Activated naive CD4-positive, alpha-beta T cell treated with anti-CD3 and anti-CD28 coated beads, Interleukin-2, amount 50 U/mL, for 16 hours (primary cell): ENCODE measurements at places on chromosomes 12 and 14.
A peak's percentile ranks its signal among the peaks of the same experiment; 100 is the strongest.

GRCh38 chr12:43090981-43091380, 461.0 kb downstream of the ADAMTS20 start:
- no peak for DNase-seq

GRCh38 chr12:130104571-130105106, 57.6 kb upstream of the FZD10 start:
- DNase-seq, result no peak

GRCh38 chr12:46320731-46321130, 51.8 kb downstream of the SLC38A2 start:
- DNase-seq, result no peak

GRCh38 chr14:90757452-90757851, 58.8 kb downstream of the TTC7B start:
- no peak for DNase-seq

DNA sequence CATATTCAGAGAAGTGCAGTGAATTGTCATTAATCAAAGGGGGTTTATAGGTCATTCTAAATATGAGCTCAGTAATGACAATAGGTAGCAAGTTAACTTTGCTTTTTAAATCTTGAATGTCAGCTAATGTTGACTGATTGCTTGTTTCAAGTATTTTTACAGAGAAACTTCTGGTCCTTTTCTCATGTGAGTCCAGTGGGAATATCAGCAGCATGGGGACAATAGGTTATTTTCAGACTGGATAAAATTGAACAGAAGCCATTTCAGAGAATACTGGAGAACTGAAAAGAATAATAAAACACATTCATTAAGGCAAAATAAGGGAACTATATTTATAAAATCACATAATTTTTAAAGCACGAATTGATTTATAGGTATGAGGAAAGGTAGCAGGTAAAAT, 78.7 kb downstream of the FUT8 start:
- no peak for DNase-seq

GRCh38 chr14:50410921-50411320, 14.2 kb upstream of the CDKL1 start:
- DNase-seq, result no peak

DNA sequence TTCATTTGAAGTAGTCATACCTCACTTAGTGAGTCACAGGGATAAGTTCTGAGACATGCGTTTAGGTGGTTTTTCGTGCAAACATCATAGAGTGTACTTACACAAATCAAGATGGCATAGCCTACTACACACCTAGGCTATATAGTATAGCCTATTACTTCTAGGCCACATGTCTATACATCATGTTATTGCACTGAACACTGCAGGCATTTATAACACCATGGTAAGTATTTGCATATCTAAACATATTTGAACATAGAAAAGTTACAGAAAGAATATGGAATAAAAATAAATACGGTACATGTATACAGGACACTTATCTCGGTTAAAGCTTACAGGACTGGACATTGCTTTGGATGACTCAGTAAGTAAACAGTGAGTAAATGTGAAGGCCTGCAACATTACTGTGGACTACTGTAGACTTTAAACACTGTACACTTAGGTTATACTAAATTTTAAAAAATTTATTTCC, 670.6 kb downstream of the SLC16A7 start:
- DNase-seq, result no peak

- DNase-seq, result no peak
These were observed 1.9 kb upstream of the RIN3 start for GRCh38 chr14:92511453-92512238.

GRCh38 chr12:71602761-71603577, 60.7 kb downstream of the ZFC3H1 start:
- DNase-seq, result no peak

DNA sequence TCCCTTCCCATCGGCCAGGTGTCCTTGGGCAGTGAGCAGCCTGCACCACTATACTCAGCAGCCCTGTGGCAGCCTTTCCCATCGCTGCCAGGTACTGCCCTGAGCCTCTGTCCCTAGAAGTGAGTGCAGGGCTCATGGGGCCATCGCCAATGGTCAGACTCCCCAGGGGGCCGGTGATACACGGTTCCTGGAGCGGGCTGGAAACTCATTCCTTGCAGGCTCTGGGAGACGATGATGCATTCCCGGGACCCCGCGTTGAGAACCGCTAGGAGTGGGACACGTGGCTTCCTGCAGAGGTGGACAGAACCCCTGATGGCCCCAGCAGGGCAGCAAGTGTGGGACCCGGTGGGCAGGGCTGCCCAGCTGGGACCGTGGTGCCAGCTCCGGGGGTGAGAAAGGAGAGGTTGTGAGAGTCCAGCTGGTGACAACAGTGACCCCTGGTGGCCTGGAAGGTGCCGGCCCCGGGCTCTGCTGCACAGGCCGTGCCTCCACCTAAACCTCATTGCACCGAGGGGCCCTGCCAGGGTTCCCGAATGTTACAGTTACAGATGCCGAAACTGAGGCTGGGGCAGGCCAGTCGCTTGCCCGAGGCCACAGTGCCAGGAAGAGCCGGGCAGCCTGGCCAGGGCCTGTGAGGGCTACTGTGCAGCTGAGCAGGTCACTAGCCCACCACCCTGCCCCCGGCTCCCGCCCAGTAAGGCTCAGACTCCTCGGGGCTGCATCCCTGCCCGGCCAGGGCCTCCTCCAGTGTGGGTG, 33.8 kb downstream of the FBRSL1 start:
- peak; percentile 72 for DNase-seq

DNA sequence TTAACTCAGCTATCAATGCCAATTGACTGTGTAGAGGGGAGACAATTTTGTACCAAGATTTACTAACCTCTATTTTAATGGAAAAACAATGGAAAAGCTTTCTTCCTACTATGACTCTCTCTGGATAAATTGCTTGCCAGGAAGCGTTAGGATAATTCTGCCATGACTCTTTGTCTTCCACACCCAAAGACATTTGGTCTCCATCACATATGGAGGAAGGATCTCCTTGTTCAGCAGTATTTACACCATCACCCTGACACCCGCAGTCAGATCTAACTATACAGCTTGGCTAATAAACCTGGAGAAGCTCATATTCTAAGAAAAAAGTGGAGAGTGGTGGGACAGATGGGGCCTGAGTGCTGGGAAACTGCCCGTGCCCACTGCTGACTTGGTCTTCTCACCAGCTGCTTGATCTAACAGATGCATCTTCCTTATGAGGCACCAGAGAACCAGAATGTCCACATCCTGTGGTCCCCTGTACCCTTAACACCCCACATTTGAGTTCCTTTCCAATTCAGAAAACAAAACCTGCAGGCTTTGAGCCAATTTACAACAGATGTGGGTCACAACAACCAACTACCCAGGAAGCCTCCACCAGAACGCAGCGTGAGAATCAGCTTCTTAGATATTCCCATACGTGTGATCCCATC, 154.0 kb downstream of the DAD1 start:
- no peak for DNase-seq

DNA sequence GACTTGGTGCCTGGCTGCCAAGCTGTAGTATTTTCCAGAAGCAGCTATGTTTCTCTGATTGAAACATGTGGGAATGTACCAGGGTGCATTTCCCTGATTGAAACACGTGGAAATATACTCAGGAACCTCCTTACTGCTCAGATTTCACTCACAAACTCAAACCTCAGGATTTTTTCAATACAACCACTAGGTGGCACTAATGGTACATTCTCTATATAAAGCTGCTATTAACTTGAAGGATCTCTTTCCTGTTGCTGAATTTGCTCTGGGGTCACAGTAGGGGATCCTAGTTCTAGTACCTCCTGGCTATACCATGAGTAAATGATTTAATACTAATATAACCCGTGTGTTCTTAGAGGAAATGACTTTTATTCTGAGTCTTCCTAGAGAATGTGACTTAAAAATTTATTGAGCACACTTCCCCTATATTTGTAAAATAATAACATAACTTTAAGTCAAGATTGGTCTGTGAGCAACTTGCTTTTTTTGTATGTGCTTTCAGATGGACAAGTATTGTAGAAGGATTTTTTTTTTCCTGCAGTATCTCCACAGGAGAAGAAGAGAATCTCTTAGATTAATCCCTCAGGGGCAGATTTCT, 173.8 kb upstream of the MIS18BP1 start:
- DNase-seq, result no peak

GRCh38 chr12:104662203-104662602, 205.5 kb downstream of the CHST11 start:
- DNase-seq, result no peak
